ENCODE measurements at places on chromosomes 4 and X.

DNA sequence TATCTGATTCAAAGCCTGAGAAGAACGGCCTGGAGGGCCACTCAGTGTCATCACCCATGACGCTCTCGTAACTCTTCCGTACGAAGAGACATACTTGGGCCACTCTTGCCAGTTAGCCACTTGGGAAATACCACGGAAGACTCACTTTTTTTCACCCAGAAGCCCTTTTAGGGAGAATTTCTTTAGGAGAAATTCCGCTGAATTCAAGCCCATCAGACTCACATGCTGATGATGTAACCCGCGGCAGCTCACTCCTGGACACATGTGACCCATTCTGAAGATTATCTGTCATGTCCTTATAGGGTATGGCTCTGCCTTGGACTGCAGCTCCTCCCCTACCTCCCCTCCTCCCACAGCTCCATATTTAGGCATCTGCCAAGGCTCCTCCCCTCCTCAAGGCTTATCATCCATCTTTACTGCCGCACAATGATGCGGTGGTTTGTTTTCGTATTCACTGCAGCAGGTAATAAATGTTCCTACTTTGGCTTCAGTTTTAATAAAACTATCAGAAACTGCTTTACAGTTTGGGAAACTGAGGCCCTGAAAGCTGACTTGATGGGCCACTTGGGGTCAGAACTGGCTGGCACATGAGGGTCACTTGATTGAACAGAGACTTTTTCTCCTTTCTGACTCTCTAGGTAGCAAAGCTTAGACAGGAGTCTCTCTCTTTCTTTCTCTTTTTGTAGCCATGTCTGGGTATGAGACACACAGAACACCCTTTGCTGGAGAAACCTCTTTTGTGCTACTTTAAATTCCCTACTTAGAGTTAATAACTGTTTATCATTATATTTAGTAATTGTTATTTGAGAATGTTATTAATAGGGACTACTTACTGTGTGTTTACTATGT is 42.1 kb downstream of the RHOH start:
- no peak for DNase-seq

GRCh38 chr4:20044502-20044911 is 207.2 kb upstream of the SLIT2 start:
- no peak for DNase-seq

GRCh38 chr4:67691328-67691727 is 9.6 kb downstream of the UBA6 start:
- no peak for DNase-seq

DNA sequence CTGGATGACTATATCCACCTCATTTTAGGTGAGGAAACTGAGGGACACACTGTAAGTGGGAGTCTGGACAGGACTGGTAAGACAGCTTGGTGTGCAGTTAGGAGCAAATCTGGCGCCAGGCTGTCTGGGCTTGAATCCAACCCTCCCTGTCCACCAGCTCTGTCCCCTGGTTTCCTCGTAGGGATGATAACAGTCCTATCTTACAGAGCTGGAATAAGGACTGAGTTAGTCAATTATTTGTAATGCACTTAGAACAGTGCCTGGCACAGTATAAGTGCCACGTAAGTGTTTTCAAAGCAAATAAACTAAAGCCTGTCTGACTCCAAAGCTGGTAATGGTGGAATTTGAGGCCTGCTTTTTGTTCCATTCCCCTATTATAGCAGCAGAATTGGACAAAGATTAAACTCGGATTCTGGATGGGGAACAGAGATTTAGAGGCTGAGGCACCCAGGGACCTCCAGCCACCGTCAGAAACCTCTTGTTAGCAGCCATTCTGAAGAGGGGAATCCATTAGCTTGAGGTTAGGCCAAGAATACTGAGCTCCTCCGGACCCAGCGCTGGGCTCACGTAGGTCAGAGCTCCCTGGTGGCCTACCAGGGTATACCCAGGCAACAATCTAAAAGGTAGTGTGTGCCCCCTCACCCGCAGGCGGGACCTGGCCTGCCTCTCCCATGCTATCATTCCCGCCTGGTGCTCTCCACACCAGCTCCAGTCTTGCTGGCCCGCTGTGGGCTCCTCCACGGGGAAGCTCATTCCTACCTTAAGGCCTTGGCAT is 102.1 kb downstream of the UCHL1 start:
- DNase-seq, result peak; percentile 27

GRCh38 chr4:176539091-176539784 is 219.5 kb downstream of the SPCS3 start:
- DNase-seq, result no peak

DNA sequence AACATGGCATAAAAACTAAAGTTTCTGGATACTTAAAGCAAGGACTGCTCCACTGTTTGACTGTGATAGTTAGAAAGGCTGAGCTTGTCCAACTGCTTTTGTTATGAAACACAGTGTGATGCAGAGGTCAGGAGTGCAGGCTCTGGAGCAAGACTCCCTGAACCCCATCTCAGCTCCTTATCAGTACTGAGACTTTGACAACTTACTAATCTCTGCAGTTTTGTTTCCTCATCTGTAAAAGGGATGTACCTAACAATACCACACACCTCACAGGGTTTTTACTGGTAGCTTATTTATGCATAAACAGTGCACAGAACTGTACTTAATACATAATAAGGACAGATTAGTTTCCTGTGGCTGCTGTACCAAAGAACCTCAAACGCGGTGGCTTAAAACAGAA is 804.3 kb downstream of the FSTL5 start:
- DNase-seq, result no peak

DNA sequence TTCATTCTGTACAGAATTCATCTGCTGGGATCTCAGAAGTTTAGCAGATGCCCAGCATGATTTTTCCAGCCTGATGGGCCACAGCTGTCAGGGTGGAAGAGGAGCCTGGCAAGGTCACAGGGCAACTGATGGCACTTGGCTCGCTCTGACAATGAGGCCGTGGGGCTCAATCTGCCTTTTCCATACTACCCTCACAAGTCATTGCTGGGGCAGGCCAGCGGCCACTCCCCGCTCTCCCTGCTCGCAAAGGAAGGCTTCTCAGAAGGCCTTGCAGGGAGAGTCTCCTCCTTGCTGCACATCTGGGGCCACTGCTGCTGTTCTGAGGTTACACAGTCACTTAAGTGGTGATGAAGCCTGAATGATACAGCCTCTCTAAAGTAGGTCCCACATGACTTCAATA is 349.1 kb downstream of the NR3C2 start:
- no peak for DNase-seq

DNA sequence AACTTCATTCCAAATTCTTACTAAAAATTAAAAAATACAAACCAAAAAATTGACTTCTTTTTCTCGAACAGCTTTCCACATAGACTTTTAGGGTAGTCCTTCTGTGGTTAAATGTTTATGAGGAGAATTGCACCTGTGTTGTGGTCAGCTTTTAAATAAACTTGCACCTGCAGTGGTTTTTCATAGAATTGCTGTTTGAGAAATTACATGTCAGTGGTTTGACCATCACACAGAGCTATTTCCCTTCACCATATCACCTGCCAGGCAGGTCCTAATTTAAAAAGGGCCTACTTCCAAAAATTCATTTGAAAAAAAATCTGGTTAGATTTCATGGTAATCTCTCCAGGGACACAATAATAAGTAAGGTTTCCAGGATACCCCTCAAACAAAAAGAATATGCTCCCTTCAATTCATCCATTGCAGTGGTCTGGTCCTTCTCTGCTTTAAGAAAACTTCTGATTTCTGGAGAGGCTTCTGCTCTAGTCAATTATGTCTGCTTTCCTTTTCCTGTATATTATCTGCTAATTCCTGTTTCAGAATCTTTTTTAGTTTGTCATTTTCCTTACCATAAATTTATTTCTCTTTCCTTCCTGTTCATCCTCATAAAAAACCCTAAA is 9.8 kb upstream of the UTP3 start:
- no peak for DNase-seq

- no peak for DNase-seq
Measured at GRCh38 chrX:48927736-48928382, 9.0 kb upstream of the PIM2 start.

GRCh38 chr4:64889906-64890610 is 480.8 kb upstream of the TECRL start:
- DNase-seq, result no peak

DNA sequence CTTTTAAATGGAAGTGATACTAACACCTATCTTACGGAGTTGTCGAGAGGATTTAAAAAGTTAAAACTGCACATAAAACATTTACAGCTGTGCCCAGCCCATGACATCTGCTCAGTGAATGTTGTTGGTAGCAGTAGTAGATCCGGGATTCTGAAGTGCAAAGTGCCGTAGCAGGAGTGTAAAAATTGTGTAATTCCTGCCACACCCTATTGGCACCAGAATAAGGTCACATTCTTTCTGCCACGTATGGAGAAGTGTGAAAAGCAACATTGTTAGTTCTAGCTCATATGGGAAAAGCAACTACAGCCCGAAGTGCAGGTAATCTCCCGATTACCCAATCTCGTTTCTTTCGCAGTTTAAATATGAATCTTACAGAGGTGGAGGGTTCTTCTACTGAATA is 31.2 kb downstream of the PRIMPOL start:
- no peak for DNase-seq

DNA sequence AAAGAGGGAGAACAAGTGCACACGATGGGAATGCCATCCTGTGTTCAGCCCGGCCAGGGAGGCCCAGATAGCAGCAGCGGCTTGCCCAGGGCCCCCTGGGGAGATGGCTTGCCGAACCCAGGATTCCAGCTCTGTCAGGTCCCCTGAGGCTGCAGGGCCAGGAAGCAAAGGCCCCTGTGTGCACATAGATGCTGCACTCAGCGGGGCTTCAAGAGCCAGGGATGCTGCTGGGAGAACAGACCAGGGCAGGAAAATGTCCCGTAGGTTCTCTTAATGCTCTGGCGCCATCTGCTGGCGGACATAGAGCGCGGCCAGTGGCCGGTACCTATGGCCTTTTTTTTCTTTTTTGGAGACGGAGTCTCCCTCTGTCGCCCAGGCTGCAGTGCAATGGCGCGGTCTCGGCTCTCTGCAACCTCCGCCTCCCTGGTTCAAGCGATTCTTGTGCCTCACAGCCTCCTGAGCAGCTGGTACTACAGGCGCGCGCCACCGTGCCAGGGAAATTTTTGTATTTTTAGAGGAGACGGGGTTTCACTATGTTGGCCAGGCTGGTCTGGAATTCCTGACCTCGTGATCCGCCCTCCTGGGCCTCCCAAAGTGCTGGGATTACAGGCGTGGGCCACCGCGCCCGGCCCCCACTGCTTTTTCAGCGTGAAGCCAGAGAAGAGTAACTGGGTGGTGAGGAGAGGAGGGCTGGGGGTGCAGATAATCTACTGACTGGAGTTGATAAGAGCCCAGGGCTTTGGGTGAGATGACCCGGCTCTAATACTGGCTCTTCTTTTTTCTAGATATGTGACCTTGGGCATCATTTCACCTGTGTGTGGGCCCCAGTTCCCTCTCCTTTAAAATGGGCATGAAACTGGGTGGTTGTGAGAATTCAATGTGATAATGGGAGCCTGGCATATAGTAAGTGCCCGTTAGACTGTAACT is 22.5 kb downstream of the MED28 start:
- DNase-seq, result peak; percentile 73

DNA sequence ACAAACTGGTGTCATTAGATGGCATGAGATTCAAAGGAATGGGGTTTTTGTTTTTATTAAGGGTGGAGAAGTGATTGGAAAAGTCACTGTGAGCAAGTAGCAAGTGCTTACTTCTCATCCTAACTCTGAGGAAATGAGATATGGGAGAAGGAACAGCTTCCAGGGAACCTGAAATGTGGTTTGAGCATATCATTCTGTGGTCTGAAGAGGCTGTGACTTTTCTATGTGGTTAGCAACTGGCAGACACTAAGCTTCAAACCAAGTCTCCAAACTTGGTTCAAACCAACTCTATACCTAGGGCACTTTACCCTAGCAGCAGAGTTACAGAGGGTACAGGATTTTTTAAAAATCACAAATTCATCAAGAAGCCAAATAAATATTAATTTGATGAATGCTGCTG is 58.2 kb downstream of the DCLK2 start:
- no peak for DNase-seq

- no peak for DNase-seq
Measured at GRCh38 chrX:73215246-73215645, 595 bp upstream of the NAP1L2 start.

DNA sequence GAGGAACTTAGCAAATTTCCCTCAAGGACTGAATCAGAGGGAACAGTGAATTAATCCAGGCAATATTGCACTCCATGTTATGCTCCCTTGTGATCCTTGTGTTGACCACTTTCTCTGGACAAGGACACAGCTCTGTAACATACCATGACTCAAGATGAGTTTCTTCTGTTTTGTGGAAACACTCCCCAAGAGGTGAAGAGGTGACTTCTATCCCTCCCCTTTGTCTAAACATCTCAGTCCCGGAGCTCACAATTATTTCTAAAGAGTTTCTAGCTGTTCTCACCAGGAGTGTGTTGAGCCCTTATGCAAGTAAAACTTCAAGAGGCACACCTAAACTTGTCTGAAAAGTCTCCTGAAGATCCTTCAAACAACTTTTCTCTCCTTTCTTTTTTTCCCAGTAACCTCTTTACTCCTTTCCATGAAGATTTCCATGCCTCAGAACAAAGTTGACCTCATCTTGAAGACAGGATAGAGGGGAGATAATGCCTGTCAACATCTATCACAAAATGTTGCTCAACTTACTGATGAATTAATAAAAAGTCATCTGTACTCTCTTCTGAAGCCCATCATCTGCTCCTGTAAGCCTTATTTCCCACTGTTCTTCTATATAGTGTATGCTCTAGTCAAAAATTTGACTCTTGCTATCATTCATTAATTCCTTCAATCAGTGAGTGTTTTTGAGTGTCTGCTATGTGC is 429.1 kb downstream of the SPRY1 start:
- DNase-seq, result no peak

DNA sequence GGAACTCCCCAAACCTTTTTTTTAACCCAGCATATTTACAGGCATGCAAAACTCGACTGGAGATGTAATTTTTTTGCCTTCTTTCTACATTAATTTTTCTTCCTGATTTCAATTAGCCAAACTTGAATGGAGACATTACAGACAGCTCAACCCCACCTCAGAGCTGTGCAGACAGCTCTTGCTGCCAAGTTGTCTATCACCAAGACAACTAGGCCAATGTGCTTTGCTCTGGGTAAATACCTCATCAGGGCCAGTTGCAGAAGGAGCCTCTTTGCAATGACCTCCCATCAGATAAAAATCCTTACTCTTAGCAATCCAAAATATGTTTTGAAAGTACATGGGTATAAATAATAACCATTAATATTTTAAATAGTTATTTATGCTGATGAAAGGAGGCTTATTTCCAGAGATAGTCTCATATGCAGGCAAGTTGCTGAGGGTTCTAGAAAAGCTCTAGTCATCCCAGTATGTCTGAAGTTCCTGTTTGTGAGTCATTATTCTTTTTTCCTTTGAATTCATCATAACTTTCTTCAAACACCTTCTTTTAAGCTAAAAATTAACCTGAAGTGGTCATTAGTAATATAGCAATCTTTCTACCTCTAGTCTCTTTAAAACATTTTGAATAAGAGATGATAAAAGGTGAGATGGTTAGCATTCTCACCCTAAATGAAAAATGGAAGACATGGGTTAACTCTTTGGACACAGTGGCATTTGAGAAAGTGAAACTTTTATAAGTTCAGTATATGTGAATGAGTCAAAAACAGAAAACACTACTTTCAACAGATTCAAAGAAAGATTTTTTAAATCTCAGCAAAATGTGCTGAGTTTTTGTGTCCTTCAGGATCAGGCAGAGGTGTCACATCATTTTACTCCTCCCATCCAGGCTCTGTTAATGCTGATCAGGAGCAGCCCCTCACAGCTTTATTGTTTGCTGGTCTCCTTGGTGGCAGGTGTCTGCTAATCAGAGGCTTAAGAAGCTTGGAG is 475.5 kb upstream of the FGF16 start:
- DNase-seq, result no peak
